ENCODE measurements at places on chromosomes 12 and 14.

DNA sequence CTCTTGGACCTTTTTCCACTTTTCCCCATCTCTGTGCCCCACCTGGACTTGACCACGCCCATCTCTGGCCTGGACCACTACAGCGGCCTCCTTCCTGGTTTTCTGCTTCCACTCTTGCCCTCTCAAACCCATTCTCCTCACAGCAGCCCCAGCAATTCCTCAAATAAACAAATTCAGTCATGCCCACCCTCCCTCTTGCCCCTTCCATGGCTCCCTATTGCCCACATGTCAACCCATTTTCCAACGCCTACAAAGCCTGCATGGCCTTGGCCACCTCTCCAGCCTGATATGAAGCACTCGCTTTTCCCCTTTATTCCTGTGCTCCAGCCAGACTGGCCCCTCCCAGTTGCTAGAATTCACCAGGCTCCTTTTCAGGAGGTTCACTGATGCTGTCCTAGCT, 5.9 kb upstream of the OTUB2 start:
- DNase-seq: no peak

DNA sequence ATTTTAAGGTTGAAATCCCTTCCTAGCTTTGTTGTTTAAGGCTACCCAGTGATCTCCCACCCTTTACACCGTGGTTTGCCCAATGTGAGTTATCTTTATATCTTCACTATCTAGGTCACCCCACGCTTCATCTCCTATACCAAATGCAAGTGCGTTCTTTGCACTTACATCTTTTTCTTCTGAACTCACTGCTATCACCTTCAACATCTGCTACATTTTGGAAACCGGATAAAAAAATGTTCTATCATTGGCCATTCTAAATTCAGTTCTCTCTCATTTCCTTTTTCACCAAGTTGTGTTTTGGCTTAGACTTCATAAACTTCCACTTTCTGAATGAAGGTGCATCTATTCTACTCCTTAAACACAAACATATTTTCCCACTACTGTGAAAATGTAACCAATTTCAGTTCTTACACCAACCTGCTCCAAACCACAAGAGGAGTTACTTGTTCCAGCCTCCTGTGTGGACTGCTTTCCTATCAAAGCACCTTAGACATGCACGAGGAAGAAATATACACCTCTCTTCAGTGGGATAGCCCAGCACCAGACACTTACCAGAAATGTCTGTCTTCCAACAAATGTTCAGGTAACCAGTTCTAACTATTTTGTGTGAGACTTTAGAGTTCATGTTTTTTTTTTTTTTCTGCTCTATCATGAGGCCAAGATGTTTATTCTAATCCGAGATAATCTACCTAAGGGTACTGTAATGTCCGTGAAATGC, 21.9 kb downstream of the CLEC9A start:
- no peak for DNase-seq

DNA sequence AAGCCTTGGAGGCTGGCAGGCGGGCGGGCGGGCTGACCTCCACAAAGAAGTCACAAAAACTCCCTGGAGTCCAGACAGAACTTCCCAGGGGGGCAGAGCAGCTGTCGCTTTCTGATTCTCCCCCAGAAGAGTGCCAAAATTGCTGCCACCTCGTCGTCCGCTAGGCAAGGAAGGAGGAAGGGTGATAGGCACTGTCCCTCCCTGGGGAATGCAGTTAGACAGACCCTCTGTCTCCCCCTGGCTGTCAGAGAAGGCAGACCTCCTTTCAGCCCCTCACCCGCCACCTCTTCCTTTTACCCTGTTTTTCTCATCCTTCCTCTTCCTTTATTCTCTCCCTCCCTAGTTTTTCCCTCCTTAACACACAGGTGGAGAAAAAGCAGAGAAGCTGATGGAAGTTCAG, 18.7 kb downstream of the GRIN2B start:
- no peak for DNase-seq

DNA sequence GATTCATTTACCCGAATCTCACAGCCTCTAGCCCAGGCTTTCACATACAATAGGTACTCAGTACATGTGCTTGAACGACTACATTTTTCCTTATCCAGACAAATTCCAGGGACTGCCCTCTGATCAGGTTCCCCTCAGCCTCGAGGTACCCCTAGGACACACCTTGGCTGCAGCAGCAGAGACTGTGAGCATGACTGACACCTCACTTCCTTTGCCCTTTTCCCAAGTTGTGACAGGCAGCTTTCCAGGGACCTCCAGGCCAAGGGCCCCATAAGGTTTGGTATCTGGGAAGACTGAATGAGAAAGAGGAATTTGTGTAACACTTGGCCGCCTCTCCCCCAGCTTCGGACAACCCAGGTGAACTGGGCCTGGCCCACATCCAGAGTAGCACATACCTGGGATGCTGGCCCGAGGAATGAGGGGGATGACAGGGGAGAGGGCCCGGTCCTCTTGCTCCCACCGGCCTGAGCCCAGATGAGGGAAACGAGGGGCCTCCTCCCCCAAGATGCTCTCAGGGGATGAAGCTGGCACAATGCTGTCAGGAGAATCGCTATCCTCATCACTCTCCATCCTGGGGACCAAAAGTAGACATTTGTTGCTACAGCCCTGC, 10.2 kb upstream of the PRKAG1 start:
- no peak for DNase-seq

DNA sequence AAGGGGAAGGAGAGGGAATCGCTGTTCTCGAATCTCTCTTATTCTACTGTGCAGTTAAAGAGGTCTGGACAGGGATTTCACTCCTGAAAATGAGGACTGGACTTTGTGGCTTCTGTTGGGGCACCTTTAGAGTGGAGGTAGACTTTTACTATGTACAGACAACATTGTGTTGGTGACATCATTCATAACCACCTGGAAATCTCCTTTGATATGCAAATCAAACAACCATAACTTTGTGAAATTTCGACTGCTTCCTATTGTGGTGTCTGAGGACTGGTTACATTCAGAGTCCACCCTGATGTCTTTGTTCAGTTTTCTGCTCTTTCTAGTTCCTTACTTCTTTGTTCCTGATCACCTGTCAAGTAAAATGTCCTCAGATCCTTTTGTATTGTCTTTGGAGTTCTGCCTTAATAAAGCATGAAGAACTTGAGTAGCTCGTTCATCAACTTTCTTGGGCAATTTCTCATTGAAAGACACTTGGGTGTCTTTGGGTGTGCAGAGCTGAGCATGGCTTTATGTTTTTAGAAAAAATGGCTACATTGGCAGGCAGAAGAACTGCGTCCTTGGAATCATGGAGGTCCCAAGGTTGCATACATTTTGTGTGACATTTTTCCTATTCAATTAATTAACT, 29.8 kb downstream of the LRRK2 start:
- no peak for DNase-seq

- no peak for DNase-seq
These were observed 88.1 kb downstream of the ITPR2 start for GRCh38 chr12:26744697-26745440.

GRCh38 chr12:116954710-116955381, 44.1 kb downstream of the FBXW8 start:
- no peak for DNase-seq

GRCh38 chr12:131903270-131904255, 9.1 kb downstream of the ULK1 start:
- no peak for DNase-seq

DNA sequence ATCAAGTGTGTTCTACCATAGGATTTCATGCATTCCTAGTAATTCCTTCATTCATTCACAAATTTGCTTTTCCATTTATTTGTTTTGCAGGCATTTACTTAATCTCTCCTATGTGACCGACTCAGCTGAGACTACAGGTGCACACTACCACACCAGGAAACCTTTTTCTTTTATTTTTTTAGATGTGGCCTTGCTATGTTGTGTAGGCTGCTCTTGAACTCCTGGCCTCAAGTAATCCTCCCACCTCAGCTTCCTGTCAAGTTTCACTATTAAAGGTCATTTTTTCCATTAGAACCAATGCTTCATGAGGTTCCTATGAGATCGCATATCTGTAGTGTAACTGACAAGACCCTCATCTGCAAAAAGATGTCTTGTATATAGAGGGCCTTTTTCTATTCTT, 1218.7 kb downstream of the VRK1 start:
- no peak for DNase-seq

- no peak for DNase-seq
These were observed 477.4 kb downstream of the VRK1 start for GRCh38 chr14:97274626-97275025.
